ENCODE measurements at places on chromosomes 1 and 21. TPM values are rescaled to one million over a fixed set of nuclear protein-coding genes. Genes with fewer than 3 reads are reported as not detected.

Gene PLEKHA6
- 1.0 TPM for total RNA-seq

Gene SPATA1
- not detected for total RNA-seq

Gene COL6A2
- total RNA-seq: 691 TPM

Gene F3
- 10.3 TPM for total RNA-seq

Gene OR2L13
- total RNA-seq: not detected

Gene CYP4B1
- not detected for total RNA-seq

Gene SV2A
- 27.5 TPM for total RNA-seq

Gene ARTN
- total RNA-seq: 0.17 TPM

Gene RHEX
- total RNA-seq: not detected

Gene GJA4
- total RNA-seq: not detected

Gene PLA2G2D
- not detected for total RNA-seq

Gene FLG2
- not detected for total RNA-seq

Gene OR6K3
- not detected for total RNA-seq

Gene ALG14
- total RNA-seq: 1.6 TPM

Gene GBP6
- not detected for total RNA-seq

Gene TNFRSF4
- total RNA-seq: 0.30 TPM

Gene THAP3
- 28.2 TPM for total RNA-seq

Gene CLCA4
- not detected for total RNA-seq

Gene HEYL
- not detected for total RNA-seq

Gene KCNK2
- 4.8 TPM for total RNA-seq

Gene S1PR1
- total RNA-seq: 16.8 TPM

Gene LYPLA2
- total RNA-seq: 57.2 TPM

Gene CRYZL1
- total RNA-seq: 14.1 TPM

Gene C1orf159
- 14.7 TPM for total RNA-seq

Gene FAM72A
- 6.7 TPM for total RNA-seq

Gene LCE1E
- not detected for total RNA-seq

Gene SFN
- 1.2 TPM for total RNA-seq

Gene KCNE2
- total RNA-seq: not detected
